GM12864 (cell line): ENCODE measurements at places on chromosomes 5 and 9.

DNA sequence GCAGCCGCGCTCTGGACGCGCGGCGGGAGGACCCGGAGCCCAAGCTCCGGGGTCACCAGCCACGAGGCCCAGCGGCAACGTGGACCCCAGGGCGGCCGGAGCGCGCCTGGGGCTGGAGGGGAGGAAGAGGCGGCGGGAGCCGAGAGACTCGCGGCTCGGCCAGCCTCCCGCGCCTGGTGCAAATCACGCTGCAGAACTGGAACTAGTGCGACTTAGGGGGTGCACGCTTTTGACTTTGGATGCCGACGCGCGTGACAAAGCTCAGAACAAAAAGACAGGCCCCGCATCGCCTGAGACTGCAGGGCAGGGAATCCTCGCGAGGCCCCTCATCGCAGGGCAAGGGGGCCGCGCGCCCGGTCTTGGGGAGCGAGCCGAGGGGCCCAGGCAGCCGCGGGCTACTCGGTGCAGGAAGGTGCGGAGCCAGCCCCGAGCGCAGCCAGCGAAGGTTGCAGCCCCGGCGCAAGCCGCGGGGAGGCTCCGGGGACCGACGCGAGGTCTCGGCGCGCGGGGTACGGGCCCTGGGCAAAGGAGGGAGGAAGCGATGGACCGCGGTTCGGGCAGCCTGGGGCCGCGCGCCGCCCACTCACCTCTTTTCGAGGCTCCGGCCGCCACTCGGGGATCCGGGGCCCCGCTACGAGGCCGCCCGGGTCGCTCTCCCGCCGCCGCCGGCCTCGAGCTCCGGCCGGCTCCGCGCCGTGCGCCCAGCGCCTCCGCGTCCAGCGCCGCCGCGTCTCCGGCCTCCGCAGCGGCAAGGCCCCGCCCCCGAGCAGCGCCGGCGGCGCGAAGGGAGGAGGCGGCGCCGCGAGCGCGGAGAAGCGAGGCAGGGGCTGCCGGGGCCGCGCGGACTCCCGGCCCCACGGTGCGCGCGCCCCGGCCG is at the start of gene GOLM1:
GOLM1 (minus strand) TSS at position 735 of the 877 bp plus-strand sequence. CDS start 20,238 bp downstream, outside the sequence.
- DNase-seq = no peak

DNA sequence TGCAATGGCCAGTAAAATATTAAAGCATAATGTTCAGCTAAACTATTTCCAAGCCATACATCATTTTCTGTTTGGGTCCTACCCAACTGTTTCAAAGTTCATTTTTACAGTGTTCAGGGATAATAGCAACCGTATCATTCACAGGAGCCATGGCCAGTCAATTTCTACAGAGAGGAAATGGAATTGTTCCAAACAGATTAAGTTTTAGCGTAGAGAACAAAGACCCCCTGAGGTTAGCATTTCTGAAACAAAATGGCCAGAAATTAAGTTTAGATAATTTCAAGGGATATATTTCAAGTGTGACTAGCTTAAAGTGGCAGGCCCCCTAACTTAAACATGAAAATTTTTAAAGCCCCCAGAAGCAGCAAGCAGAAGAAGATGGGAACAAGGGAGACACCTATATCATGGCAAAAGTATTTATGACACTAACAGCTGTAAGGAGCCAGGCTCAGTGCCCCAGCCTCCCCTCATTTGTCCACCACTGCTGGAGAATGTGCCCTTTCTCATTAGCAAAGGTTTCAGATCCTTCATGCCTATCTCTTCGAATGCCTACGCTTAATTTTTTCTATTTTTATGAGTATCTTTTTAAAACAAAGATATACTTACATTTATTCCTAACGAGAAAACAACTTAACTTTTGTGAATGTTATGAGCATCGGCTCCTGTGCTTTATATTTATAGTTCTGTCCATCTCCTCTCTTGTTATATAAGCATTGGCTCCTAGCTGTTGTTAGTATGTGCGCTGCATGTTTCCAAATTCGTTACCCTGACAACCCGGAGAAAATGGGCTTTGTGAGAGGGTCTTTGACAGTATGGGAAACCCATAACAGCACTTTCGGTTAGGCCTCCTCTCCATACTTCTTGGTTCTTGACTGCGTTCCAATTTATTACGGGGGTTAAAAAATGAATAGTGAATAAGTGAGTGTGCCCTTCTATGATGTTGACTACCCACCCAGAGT is 116.3 kb downstream of the MED27 start:
- no peak for DNase-seq

DNA sequence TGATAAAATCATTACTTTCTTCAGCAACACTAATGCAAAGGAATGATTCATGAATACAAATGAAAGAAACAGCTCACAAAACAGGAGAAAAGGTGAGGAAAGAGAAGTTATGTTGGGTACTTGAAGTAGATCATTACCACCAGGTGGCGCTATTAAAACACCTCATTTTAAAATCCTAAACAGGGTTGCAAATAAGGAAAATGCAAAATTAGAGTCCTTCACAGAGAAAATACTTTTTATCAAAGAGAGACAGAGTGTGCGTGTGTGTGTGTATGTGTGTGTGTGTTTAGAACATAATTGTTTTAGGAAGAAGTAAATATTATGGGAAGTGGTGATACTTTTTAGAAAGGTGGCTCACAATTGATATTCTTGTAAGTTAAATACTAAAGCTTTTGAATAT is 49.5 kb upstream of the CD180 start:
- DNase-seq = peak; percentile 50

DNA sequence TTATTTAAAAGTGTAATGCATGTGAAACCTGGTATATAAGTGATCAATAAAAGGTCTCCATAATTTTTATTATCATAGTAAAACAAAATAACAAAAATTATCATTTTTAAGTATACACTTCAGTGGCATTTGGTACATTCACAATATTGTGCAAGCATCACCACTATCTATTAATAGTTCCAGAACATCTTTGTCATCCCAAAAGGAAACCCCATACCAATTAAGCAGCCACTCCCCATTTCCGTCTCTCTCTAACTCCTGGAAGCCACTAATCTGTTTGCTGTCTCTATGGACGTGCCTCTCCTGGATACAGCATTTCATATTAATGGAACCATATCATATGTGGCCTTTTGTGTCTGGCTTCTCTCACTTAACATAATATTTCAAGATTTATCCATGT is 7.6 kb downstream of the OLFML2A start:
- DNase-seq = no peak

- no peak for DNase-seq
Measured at GRCh38 chr5:125323613-125324012, 577.2 kb upstream of the ZNF608 start.

DNA sequence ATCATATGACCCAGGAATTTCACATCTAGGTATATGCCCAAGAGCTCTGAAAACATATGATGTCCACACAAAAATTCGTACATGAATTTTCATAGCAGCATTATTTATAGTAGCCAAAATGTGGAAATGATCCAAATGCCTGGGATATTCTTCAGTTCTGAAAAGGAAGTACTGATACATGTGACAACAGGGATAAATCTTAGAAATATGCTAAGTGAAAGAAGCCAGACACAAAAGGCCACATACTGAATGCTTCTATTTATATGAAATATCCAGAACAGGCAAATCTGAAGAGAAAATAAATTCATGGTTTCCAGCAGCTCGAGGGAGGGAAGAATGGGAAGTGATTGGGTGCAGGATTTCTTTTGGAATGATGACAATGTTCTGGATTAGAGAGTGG is 16.8 kb upstream of the ZBTB43 start:
- DNase-seq = no peak

DNA sequence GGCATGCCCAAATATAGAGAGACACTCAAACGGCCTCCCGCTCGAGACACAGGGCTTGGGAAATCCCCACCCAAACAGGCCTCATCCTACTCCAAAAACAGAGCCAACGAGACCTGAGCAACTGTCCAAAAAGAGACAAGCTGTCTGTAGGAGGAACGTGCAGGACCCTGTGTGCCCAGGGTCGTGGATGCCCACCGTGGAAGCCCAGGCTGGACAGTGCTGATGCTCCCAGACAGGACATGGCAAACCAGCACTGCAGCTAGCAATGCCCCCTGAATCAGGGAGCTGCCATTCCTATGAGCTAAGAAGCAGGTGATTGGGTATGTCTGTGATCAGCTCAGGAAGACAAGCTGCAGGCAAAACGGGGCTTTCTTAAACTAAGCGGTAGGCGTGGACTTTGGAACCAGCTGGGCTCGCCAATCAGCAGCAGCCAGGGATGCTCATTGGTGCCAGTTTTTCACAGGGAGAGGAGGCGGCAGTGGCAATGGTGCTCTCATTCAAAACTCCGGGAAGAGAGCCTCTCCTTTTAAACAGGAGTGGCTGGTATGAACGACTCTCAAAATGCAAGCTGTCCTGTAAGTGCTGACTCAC is 113.1 kb upstream of the IRX2 start:
- DNase-seq = no peak

GRCh38 chr5:86964889-86965288 is 302.8 kb upstream of the RASA1 start:
- no peak for DNase-seq

GRCh38 chr5:149265597-149265996 is 6.1 kb upstream of the AFAP1L1 start:
- no peak for DNase-seq

DNA sequence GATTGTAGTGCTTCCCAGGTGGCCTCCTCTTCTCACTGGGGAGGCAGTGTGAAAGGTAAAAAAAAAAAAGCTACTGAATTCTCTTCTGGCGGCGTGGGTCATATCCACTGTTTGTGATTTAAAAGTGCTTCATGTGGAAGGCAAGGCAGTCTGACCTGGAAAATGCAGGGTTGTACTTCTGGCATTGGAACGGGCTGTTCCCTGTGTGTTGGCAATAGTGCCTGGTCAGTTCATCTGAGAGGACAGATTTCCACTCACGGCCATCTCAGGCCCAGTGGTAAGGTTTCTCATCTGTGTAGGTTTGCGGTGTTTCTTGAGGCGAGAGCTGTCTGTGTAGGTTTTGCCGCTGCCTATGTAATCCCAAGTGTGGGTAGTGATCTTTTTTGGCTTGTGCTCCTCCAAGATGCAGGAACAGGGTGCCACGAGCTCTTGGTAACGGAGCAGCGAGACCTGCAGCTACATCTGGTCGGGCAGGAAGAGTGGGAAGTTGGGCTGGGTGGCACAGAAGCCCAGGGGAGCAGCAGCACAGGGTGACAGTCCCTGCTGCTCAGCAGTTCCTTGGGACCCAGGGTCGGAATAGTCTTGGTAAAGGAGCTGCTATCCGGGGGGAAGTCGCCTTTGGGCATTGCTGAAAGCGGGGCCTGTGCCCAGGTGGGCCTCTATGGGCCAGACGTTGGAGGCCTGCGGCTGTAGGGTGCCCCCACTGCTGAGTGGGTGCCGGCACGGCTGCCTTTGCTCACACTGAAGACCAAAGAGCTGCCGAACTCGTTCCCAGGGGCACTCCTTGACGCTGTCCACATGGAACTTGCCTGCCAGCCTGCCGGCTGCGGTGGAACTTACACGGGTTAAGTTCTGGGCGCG is 11.2 kb downstream of the RCL1 start:
- DNase-seq = no peak

DNA sequence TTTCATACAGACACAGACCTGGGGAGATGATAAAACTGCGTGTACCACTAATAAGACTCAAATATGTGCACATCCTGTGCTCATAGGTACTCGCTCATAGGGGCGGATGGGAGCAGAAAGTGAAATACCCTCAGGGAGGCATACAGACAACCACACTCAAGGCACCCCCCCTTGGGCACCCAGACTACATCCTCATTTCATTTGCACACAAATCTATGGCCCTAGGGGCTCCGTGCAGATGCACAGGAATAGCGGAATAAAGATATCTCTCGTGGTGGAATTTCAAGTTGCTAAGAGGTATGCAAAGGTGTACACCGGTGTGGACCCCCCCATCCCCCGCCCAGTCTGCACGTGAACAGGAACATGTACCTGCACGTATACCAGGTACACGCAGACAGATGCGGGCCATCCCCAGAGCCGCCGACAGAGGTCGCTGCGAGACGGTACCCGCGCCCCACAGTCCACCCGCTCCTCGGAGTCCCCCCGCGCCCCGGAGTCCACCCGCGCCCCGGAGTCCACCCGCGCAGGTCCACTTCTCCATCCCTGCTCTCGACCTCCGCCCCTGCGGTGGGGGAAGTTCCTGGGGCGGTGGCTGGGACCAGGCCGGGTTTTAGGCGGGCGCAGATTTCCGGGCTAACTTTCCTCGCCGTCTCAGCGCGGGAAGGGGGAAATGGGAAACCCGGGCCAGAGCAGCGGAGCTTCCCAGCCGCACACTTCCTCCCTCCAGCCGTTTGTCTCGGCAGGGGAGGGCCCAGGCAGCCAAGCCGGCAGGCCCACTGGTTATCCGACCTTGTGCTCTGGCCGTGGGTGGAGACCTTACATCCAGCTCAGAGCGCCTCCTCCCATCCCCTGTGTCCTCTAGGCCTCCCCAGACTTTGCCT is 1.0 kb upstream of the IL12B start:
- DNase-seq = no peak

GRCh38 chr5:36904677-36905076 is 28.1 kb downstream of the NIPBL start:
- no peak for DNase-seq

- DNase-seq = no peak
Measured at GRCh38 chr5:163502521-163502920, 2.9 kb upstream of the MAT2B start.

GRCh38 chr9:89531766-89532165 is 33.9 kb upstream of the SEMA4D start:
- DNase-seq = no peak

DNA sequence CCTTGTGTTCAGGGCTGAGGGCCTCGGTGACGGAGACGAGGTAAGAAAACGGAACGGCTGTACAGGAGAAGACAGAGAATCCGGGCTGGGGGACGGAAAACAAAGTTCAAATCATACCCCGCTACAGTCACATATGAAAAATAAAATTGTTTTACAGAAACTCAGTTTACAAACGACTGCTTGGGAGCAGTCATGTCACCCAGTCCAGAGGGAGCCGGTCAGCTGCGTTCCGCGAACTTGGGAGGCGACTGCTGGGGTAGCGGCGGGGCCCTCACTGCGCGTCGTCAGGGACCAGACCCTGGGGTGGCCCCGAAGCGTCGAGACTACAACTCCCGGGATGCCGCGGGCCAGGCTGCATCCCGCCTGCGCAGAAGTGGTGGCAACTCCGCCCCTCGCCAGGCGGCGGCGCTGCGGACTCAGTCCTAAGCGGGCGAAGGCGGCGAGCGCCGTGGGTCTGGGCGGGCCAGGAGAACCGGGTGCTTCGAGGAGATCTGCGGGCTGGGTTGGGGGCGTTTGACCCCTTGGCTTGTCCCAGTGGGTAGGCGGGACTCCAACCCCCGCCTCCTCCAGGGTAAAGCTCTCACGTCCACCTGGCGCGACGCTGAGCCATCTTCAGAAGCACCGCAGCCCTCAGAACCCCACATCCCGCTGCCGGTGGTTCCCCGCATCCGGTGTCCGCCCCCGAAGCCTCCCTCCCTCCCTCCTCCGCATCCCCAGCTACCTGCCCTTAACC is 4.0 kb downstream of the SIT1 start:
- DNase-seq = no peak

GRCh38 chr5:35438288-35438687 is 179.4 kb upstream of the SPEF2 start:
- DNase-seq = no peak

DNA sequence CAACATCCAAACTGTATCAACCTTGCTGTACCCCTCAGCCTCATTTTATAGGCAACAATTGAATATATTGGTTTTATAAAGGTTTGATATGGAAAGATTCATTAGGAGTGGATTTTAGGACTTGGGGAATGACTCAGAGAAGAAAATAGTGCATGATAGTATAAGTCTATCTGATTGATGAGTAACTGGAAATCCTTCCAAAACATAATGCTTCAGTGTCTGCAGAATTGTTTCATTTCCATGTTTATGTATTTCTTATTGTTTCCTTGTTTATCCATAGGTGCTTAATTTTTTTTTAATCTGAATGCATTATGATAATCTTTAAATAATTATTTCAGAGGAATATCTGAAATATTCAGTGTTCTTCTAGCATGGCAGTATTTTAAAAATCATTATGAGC is 12.6 kb downstream of the JAK2 start:
- no peak for DNase-seq
